ENCODE measurements at places on chromosomes 16 and 17. TPM values are rescaled to one million over a fixed set of nuclear protein-coding genes. Genes with fewer than 3 reads are reported as not detected.

The TP53TG3F gene
- not detected for total RNA-seq

The TBC1D3C gene
- 0.86 TPM for total RNA-seq

The FNDC8 gene
- total RNA-seq, result not detected

The TBC1D3B gene
- total RNA-seq, result 2.6 TPM

The CD7 gene
- 291 TPM for total RNA-seq

The CDH5 gene
- total RNA-seq, result not detected

The PDE6G gene
- 9.1 TPM for total RNA-seq

The TSPAN10 gene
- total RNA-seq, result 0.26 TPM

The IFT20 gene
- total RNA-seq, result 17.0 TPM

The ASGR1 gene
- 4.4 TPM for total RNA-seq

The ITGA2B gene
- total RNA-seq, result 0.36 TPM

The CEMP1 gene
- total RNA-seq, result not detected

The MPRIP gene
- total RNA-seq, result 130 TPM

The DNAH9 gene
- not detected for total RNA-seq

Data from activated naive CD8-positive, alpha-beta T cell treated with anti-CD3 and anti-CD28 coated beads for 36 hours (primary cell).